ENCODE measurements at places on chromosomes 16 and 17.

- DNase-seq, result no peak
Observed at GRCh38 chr17:57463103-57463885, 207.0 kb downstream of the MSI2 start.

GRCh38 chr16:78142788-78143187 lies 43.3 kb downstream of the WWOX start:
- peak; percentile 53 for DNase-seq

DNA sequence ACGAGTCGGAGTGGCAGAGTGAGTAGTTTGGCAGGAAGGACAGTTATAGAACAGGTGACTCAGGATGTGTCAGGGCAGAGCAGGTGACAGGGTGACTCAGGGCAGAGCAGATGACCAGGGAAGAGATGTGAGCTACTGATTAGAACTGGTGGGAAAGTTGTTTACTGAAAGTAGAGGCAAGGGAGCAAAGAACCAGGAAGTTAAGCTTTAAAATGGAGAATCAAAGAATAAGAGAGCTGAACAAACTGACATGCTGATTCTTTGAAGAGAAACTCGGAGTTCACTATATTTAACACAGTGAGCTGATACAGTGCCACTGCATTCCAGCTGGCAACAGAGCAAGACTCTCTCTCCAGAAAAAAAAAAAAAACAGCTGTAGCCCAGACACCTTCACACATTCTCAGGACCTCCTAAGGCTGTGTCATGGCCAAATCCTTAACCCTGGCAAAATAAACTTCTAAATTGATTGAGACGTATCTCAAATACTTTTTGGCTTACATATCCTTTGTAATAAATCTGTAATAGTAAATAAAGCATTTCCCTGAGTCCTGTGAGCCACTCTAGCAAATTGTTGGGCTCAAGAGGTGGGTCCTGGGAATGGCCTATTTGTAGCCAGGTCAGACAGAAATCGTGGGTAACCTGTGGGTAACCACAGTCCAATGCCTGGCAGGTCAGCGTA lies 12.3 kb upstream of the UBE2I start:
- no peak for DNase-seq

- DNase-seq, result no peak
Observed at GRCh38 chr17:27353033-27353460, 59.1 kb downstream of the WSB1 start.

- no peak for DNase-seq
Observed at GRCh38 chr17:7651097-7651664, 455 bp downstream of the ATP1B2 start.

- DNase-seq, result no peak
Observed at GRCh38 chr16:79042886-79043285, 557.7 kb downstream of the MAF start.

DNA sequence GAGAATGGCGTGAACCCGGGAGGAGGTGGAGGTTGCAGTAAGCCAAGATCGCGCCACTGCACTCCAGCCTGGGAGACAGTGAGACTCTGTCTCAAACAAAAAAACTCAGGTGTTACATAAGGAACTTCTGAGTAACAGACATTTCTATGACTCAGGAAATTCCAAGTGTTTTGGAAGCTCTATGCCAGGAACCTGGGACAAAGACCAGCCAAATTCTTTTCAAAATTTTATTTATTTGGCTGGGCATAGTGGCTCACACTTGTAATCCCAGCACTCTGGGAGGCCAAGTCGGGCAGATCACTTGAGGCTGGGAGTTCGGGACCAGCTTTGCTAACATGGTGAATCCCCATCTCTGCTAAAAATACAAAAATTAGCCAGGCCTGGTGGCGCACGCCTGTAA lies 5.2 kb upstream of the SH2B1 start:
- no peak for DNase-seq

GRCh38 chr16:81457326-81458133 lies 12.9 kb downstream of the CMIP start:
- no peak for DNase-seq

DNA sequence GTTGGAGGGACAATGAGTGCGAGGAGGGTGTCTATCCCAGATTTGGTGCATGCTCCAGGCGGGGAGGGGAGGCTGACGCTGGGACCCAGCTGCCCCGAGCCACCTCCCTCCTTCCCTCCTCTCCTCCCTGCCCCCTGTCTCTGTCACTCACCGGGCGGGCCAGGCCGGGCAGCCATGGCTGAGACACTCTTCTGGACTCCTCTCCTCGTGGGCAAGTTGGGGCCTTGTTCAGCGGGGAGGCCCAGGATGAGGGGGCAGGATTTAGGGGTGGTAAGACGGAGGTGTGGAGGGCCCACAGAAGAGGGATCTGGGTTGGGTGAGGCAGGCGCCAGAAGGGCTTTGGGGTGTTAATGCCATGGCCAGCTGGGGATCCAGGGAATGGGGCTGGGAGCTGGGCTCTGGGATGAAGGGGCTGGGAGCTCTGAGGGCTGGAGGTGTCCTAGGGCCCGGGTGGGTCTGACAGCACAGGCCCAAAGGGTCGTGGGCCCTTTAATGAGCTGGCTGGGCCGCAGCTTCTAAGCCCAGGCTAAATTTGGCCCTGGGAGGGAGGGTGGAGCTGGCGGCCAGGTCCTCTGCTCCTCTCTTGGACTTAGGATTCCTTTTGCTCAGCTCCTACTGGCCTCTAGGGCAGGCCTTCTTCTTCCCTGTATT lies at the start of gene SGCA:
Gene SGCA (plus strand): TSS at position 139 of the 651 bp plus-strand sequence. CDS start 36 bp downstream, at position 175.
- DNase-seq, result no peak

DNA sequence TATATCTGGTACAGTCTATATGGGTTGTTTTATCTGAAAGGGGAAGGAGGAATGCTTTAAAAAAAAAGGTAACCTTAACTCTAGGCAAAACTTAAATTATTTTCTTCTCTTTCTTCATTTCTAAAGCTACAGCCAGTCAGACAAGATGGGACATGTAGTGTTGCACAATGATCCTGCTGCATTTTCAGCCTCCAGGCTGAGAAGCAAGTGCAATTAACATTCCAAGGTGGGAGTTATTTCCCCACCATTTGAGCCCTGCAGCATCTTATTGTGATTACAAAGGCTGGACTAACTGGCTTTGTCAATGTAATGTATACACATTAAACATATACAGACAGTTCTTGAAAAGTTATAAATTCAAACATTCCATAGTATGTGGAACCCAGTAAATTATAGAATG lies 22.6 kb upstream of the NF1 start:
- no peak for DNase-seq

GRCh38 chr17:31211352-31212012 lies 85.6 kb downstream of the OMG start:
- DNase-seq, result no peak

- no peak for DNase-seq
Observed at GRCh38 chr16:2092256-2092620, 43.5 kb downstream of the PKD1 start.

DNA sequence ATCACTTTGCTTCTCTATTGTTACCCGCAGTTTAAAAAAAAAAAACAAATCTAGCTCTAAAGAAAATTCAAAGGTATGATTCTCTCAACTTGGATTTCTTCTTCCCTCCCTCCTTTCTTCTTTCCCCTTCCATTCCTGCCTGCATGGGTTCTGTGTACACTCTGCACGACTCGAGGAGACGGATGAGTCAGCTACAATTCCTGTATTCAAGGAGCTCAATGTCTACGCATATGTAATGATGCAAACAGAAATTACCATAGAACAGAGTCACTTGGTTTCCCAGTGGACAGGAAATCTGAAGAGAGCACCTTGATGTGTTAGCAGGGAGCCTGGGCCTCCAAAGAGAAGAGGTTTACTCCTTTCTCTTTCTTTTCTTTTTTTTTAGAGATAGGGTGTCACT lies 92.3 kb downstream of the VPS53 start:
- DNase-seq, result no peak

All from urinary bladder (tissue), 4 donors.